Body of pancreas (tissue), 4 donors: ENCODE measurements at places on chromosomes 11 and 22.

DNA sequence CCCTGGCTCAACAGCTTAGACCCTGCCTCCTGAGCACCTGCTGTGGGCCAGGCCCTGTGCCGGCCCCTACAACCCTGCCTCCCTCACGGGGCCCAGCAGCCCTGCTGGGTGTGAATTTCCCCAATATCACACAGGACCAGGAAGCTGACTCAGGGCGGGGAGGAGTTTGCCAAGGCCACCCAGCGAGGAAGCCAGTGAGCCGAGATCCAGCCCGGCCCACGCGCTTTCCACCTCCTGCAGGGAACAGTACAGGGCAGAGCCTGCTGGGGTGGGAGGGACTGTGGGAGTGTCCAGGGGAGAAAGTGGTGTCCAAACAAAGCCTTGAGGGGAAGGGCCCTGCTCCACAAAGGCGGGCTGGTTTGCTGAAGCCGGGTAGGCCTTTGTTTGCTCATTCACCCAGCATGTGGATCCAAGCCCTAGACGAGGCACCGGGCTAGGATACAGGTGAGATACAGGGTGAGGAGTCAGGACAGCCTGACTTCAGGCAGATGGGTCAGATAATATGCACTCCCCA is 26.8 kb downstream of the RPL3 start:
- DNase-seq, result peak; percentile 92

DNA sequence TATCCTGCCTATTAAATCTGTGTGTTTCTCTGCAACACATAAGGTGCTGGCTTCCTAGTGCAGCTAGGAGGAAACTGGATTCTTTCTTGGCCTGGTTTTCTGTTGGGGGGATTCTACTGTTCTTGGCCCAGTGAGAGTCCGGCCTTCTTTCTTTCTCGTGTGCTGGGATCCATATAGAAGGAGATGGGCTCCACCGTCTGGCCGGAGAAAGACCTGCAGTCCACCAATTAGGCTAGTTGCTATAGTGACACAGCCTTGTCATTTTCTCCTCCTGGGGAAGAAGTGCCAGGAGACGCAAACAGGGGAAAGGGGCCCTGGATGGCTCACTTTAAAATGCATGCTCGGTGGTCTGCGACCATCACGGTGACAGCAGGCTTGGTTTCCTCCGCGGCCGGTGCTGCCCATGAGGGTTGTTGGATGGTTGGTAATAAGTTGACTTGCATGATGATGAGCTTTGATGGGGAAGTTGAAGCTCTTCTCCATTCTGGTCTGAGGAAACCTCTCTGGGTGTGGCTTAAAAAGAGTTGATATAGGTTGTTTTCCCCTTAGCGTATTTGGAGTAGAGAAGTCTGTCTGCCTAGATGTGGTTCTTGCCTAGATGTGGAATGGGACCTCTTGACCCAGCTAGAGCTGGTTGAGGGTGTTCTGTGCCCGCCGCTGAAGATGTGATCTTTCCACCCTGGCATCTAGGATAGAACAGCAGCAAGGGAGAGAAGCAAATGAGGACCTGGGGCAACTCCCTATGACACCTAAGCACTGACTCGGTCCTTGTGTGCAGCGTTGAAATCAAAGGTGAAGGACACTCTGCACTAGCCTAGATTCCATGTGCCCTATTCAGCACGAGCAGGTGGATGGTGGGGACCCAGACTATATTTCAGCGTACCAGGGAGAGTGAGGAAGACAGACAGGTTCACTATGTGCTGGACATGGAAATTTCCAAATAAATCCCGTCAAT is 1335.0 kb downstream of the BRD1 start:
- peak; percentile 73 for DNase-seq

- DNase-seq, result no peak
These were observed 54.6 kb downstream of the MCM5 start for GRCh38 chr22:35454416-35455054.

DNA sequence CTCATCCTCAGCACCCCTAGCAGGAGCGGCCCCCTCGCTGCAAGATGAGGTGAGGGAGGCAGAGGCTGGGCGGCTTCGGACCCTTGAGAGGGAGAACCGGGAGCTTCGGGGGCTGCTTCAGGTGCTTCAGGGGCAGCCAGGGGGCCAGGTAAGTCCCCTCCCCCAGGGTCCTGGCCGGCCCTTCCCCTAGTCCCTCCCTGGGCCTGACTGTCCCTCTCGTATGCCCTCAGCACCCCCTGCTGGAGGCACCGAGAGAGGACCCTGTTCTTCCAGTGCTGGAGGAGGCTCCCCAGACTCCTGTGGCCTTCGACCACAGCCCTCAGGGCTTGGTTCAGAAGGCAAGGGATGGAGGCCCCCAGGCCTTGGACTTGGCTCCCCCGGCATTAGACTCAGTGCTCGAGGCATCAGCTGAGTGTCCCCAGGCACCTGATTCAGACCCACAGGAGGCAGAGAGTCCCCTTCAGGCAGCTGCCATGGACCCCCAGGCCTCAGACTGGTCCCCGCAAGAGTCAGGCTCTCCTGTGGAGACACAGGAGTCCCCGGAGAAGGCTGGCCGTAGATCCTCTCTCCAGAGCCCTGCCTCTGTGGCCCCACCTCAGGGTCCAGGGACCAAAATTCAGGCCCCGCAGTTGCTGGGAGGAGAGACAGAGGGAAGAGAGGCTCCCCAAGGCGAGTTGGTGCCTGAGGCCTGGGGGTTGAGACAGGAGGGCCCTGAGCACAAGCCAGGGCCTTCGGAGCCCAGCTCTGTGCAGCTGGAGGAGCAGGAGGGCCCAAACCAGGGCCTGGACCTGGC is 4.0 kb downstream of the CCDC88B start:
- DNase-seq, result peak; percentile 35

DNA sequence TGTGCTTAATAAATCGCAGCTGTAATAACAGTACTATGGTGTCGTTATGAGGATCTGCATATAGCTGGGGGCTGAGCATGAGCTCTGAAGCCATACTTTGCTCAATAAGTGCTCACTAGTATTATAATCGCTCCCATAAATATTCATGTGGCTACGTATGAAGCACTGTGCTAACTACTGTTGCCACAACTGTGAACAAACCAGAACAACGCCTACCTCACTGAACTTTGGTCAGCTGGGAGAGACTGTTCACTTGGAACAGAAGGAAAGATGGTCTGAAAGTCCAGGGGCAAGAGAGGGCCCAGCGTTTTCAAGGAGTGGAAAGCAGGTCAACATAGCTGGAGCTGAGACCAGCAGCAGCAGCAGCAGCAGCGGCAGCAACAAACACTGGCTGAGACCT is 141.6 kb downstream of the EFCAB6 start:
- no peak for DNase-seq

DNA sequence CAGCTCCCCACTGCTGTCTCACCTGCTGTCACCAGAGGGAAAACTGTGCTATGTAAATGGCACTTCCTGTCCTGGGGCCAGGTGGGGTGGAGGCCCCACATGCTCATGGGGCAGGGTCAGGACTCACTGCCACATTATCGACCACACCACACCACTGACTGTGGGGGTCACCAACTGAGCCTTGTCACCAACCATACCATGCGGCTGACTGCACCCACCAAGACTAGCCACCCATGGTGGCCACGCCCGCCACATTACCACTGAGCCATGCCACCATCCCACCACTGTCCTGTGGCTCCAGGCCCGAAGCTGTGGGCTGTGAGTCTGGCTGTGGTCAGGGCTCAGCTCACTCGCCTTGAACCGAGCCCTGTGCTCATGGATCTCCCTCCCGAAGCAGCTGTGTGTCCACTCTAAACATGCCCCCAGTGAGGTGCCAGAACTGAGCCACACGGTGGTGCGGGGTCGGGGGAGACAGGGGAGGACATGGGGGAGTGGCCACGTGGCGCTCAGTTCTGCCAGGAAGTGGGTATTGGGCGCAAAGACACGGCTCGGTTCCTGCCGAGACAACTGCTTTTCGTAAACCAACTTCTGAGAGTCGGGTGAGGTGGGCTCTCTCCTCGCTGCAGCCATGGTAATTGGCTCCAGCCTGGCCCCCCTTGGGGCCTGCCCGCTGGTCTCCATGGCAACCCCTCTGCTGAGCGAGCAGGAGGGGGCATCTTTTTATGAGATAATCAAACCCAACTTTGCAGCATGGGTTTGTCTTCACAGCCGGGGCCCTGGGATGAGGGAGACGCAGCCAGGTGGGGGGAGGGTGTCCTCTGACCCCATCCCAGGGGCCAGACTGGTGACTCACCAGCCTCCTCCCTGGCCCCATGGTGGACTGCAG is 23.2 kb downstream of the RTN4R start:
- DNase-seq, result no peak

DNA sequence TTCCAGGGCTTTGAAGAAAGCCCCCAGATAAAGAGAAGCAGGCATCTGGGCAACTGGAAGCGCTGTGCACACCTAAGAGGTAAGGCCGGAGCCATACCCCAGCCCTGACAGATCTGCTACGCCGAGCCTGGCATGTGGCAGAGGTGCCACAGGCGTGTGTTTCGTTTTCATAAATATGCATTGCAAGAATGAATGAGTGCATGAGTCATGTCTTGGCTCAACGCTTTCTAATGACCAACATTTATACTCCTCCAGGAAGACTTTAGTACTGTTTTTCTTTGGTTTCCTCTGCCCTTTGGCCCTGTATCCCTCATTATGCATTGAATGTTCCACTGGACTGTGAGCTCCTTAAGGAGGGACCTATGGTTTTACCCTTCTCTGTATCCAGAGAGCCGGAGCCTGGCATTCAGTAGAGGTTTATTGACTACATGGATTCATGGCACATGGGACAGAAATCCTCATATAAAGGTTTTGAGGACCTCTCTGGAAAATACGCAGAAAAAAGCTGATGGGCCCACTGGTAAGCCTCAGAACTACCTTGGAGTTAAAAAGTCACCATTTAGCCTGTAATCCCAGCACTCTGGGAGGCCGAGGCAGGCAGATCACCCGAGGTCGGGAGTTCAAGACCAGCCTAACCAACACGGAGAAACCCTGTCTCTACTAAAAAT is 38.9 kb upstream of the CSNK2A3 start:
- no peak for DNase-seq

GRCh38 chr11:11510939-11511338 is 110.9 kb downstream of the GALNT18 start:
- peak; percentile 13 for DNase-seq
